Islet precursor cell (in vitro differentiated cells): ENCODE measurements at places on chromosomes 2 and 18.

DNA sequence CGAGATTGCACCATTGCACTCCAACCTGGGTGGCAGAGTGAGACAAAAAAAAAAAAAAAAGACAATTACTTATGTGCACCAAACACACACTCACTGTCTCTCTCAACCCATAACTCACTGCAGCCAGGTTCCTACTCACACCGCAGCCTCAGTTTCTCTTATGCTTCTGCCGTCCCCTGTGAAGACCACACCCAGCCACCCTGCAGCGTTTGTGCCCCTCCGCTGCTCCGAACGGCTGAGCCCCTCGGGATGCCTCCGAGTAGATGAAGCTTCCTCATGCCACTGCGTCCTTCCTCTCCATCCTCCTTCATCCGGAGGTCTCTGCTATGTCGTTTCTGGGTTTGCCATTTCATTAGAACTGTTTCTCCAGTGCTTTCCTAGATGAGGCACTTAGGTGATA is 160.1 kb downstream of the TWIST2 start:
- DNase-seq: peak; percentile 22

- DNase-seq: no peak
Measured at GRCh38 chr2:238022594-238023157, 38.1 kb upstream of the SCLY start.

DNA sequence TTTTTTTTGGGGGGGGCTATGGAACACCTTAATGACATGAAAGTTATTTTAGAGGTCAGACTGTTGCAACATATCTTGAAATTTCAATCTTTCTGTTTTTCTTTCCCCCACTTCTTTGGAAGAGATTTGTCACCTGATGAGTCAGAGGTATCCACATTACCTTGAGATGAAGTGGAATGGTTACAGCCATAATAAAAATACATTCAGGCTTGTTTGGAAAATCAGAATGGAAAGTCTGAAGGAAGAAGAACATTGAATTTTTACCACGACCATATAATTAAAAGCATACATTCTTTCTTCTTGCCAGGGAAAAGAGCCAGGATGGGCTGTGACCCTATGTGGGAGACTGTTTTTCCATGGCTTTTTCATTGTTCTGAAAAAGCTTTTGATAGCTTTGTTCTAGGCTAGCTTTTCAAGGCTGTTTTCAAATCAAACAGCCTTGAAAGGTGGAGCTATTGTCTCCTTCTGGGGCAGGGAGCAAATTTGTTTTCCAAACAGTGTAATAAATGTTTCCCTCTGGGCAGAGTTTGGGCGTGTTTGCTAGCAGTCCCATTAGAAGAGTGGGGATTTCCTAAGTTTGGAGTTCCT is 2.3 kb upstream of the GTF3C3 start:
- DNase-seq: no peak

- DNase-seq: no peak
Measured at GRCh38 chr2:98859323-98859722, 76.7 kb downstream of the CRACDL start.

DNA sequence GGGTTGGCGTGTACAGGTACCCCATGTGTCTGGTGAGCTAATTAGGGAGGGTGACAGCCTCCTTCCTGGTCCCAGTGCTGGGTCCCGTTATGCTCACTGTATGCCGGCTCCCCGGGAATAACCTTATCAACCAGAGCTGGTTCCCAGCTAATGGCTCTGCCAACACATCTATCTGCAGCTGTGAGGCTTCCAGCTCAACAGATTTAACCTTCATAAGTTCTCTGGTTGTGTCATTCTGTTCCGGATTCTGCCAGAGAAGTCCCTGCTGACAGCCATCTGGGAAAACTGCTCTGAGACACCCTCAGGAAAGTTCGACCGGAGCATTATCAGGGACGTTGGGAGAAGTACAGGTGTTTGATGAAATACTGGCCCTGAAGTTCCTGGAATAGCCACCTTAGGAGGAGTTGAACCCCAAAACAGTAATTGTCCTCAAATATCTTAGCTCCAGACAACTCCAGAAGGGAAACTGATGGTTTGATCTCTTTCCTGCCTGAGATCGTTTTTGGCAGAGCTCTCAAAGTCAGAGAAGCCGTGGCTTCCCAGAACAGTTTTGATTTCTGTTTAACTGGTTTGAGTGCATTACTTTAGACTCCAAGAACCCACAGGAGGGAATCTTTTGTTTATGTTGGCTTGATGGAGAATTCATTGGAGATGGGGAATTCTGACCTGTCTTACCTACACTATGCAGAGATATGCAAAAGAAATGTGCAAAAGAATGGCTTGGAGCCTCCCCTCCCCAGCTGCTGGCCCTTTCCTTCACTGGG is 39.4 kb upstream of the TXNDC2 start:
- no peak for DNase-seq

GRCh38 chr2:100819370-100820272 is at the start of gene NPAS2:
TSS of gene NPAS2 (plus strand) at chr2:100820139. CDS start at chr2:100904755, 84,616 bp downstream.
- DNase-seq: peak; percentile 69

DNA sequence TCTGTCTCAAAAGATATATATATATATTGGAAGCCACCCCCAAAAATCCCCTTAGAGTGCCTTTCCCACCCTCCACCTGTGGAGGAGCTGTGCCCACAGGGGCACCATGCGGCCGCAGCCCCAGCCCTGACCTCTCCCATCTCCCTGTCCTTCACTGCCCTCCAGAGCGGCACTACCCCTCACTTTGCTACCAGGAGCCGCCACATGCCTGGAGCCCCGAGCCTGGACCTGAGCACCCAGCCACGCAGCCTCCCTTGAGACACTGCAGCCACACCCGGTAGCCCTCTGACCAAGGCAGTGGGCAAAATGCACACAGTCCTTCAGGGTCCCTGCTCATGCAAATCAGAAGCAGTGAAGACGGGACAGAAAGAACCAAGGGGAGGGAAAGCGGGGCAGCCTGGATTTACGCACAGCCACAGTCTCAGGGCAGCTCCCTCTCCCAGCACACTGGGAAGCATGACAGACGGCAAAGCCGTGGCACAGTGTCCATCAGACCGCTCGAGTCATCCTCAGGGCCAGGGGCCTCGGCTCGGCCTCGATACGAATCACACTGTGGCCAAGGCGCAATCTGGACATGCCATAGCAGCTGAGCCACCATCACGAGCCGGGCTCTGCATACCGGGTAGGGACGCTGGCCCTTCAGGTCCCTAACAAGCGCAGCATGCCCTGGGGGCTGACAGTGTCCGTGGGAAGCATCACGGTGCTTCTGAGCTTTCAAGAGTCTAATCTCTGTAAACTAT is 10.1 kb downstream of the HDAC4 start:
- no peak for DNase-seq

- DNase-seq: no peak
Measured at GRCh38 chr2:212725180-212725579, 186.6 kb upstream of the ERBB4 start.

GRCh38 chr2:150538651-150539201 is 51.3 kb upstream of the RND3 start:
- DNase-seq: no peak

DNA sequence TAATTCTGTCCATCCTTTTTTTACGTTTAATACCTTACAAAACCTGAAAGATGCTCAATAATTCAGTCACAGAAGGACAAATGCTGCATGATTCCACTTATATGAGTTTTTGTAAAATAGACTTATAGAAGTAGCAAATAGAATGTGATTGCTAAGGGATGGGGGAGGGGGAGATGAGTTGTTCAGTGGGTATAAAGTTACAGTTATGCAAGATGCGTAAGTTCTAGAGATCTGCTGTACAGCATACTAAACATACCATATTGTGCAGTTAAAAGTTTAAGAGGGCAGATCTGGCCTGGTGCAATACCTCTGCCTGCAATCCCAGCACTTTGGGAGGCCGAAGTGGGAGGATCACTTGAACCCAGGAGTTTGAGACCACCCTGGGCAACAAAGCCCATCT is 78.8 kb downstream of the TET3 start:
- DNase-seq: no peak

DNA sequence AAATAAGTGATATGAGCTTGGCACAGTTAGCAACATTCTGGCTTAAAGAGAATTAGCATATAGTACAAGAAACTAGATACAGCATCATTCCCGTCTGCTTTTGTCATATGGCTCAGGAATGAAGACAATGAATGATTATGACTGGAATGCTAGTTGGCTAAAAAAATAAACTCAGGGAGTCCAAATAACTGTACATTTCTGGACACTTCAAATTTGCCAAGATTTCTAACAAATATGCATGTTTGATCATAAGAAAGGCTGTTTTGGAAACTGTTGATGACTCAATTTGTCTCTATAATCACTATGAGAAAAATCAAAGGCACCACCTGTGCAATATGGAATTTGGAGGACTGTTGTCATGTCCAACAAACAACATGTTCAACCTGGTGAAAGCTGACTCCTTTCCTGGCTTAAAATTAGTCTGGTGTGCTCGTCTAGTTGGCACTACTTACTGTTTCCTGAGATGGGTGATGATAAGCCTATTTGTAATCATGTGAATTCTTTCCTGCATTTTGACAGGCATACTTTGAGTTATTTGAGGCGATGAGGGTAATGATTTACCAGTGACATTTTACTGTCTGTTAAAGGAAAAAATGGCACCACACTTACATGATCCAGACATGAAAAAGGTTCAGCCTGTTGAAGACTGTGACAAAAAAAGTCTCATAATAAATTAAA is 133.9 kb upstream of the CDH20 start:
- DNase-seq: no peak

DNA sequence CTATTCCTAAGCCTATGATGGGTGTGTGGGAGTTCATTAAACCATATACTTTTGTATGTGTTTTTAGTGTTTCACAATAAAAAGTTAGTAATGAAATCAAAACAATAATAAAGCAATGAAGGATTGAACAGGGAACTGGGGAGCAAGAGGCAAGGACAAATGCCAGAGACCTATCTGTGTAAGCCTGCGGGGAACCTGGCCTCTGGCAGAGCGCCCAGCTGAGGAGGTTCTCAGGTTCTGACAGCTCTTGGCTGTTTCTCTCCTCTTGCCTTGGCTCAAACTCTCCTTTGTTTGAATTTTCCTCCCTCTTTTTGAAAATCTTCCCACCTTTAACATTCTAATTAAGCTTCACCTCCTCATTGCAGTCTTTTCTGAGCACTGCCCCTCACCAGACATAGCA is 200.0 kb upstream of the NCKAP5 start:
- no peak for DNase-seq

GRCh38 chr2:82665691-82666090 is 1793.4 kb downstream of the SUCLG1 start:
- DNase-seq: no peak

- peak; percentile 82 for DNase-seq
Measured at GRCh38 chr2:58702302-58702885, 461.3 kb upstream of the FANCL start.

GRCh38 chr2:153354377-153354776 is 124.2 kb downstream of the RPRM start:
- no peak for DNase-seq

DNA sequence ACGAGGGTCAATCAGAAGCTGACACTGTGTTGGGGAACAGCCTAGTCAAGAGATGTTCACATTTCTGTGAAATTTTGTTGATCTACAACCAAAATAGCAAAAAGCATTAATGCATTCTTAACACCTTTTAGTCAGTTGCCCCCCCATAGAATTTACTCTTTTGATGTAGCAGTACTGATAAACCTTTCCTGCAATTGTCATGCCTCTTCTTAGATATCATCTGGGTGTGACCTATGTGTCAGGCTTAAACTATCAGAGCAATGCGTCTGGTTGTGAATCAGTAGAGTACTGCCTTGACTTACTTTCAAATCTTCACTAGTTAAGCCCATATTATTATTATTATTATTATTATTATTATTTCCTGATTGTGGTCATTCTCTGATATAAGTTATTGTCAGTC is 61.9 kb downstream of the GREB1L start:
- no peak for DNase-seq

DNA sequence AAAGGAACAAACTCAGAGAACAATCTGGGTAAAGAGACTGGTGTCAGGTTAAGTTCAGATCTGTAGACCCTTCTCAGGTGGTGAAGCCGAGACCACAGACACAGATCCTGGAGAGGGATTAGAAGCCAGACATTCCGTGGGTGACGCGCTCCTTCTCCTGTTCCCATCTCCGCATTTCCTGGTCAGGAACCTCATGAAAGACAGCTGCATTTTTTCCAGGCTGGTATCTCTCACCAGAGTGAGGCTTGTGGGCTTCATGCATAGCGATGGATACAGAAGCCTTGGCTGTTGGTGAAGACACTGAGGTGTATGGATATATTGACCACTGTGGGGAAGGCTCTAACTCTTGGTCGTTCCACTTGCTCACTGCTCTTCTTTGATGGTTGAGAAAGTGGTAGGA is 152.6 kb downstream of the FAM210A start:
- DNase-seq: peak; percentile 70

- DNase-seq: no peak
Measured at GRCh38 chr18:26832302-26832701, 33.2 kb downstream of the AQP4 start.

DNA sequence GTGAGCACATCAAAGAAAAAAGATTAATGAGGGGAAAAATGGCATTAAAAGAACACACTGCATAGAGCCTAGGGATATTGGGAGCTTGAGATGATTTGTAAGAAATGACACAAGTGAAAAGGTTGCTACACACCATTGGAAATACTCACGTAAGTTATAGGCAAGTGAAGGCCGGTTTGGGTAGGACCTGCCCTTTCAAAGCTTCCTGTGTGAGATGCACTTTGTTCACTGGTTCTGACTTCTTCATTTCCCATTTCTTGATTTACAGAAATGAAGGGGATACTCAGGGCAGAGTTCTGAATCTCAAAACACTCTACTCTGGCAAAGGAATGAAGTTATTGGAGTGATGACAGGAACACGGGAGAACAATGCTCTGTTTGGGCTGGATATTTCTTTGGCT is at the start of gene IL18RAP:
Gene IL18RAP, plus strand, starts transcription at position 251 of the 400 bp plus-strand sequence. Its CDS starts 118 bp downstream, at position 369.
- no peak for DNase-seq

- DNase-seq: no peak
Measured at GRCh38 chr2:60053791-60054190, 499.7 kb downstream of the BCL11A start.

DNA sequence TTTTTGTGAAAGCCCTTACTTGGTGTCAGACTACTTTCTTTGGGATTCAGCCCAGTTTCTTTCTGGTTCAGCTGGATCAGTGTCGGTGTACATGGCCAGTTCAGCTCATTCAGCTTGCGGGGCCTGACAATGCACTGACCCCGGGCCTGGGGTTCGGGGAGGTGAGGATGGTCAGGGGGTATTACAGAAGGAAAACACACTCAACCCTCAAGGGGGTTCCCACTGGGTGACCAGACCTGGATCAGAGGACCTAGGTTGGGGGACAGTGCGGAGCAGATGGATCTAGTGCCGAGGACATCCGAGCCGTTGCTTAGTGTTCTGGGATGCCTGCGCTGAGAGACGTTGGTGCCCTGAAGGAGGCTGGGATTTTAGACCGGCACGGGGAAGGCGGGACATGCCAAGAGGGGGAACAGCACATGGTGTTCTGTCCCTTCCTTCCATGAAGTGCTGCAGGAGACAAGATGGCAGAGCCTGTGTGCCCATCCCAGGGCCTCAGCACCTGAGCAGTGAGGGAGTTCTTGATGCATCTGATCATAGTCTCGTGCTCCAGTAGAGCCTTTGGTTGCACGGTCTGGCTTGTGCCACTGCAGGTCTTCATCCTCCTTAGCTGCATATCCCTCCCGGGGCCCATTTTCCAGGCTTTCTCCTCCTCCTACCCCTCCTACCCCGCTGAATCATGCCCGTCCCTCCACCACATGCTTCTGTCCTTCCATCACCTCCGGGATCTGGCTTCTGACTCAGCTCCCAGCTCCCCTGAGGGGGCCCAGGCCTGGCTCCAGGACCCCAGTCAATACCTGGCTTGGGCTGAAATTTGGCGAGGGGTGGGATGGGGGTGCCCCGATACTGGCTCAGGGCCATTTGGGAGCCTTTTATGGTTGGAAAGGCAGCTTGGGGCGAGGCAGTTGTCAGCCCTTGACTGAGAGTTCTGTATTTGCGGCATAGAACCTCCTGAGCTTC is 18.0 kb downstream of the SPEG start:
- DNase-seq: peak; percentile 96

- no peak for DNase-seq
Measured at GRCh38 chr18:47168509-47168908, 7.7 kb downstream of the IER3IP1 start.
